Aorta (tissue), 5 donors: ENCODE measurements at places on chromosomes 4 and X.

- no peak for DNase-seq
These were observed 9.4 kb upstream of the RASL11B start for GRCh38 chr4:52852711-52853110.

DNA sequence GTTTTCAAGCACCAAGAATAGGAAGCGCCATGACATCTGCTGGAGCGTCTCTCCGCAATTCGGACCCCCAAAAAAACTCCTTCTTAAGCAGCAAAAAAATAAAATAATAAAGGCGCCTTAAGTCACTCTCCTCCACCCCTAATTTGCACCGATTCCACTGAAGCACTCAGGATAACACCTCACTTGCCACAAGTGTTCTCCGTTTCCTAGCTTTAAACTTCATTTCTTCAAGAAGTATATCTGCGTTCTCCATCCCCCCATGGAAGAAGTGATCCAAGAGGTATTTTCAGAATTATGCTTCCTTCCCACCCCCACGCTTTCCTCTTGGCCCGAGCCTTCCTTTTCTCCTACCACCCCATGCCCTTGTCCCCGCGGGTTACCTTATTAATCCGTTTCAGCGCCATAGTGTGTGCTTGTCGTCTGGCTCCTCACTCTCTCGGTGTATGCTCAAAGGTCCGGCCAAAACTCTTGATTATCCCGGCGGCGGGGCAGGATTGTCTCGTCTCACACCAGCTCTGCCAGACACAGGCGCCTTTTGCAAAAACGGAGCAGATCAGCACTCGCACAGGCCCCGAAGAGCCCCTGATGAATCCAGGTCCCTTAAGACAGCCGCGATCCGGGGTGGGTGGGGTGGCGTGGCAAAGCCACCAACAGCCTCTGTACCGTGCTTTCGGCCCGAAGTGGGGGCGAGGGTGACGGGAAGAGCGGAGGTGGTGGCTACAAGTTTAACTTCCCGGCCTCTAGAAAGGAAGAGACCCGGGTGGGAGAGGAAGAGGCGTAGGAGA lies 1.1 kb downstream of the UBE2D3 start:
- DNase-seq, result no peak

DNA sequence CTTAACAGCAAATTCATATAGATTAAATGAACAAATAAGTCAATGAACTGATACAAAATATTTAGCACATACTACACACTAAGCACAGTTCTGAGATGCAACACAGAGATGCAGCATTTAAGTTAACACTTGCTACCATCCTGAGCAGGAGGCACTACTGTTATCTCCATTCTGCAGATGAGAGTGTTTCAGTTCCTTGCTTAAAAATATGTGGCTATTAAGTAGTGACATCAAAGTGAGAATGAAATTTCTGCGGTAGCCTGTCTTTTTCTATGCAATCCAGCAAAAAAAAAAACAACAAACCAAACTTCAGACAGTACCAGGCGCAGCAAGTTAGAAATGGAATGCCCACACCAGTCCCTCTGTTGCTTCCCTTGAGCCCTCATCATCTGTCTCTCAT lies 90.8 kb downstream of the SHISA3 start:
- no peak for DNase-seq

GRCh38 chr4:137601934-137602333 lies 69.6 kb upstream of the PCDH18 start:
- no peak for DNase-seq

DNA sequence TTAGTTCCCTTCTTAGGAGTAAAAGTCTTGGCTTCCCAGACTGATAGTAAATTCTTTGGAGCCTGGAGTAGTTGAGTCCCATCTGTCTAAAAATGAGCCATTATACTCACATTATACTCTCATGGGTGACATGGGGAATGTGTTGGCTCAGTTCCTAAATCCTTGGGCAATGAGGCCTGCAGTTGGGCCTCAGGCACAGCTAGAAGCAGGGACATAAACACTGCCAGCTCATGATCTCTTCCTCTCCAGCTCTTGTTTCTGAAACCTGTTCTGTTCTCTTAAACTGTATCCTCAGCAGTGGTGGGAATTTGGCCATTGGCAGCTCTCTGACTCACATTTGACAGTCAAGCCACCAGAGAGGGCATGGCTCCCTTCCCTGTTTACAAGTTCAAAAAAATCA lies 212.5 kb downstream of the SPATA18 start:
- DNase-seq, result no peak
